Activated T-cell treated with anti-CD3 and anti-CD28 coated beads for 48 hours (primary cell): ENCODE measurements at places on chromosomes 12 and 14.

DNA sequence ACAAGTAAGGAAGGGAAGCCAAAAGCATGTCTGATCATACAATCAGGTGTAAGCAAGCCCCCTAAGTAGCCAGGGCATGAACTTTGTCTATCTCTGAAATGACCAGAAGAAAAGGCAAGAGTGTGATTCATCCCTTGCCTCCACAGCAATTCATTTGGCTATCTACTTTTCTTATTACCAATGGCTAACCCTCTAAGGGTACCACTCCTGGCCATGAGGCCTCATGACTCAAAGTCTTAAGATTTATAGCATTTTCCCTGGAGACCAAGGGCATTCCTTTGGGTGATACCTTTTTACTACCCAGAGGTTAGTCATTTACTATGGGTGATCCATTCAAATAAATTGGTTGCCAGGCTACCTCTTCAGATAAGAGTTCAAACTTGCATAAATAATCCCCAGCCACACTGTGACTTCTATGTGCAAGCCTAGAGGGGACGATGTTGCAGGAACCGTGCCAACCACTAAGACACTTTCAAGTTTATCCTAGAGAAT, 1.5 kb upstream of the LGALS3 start:
- DNase-seq, result no peak

DNA sequence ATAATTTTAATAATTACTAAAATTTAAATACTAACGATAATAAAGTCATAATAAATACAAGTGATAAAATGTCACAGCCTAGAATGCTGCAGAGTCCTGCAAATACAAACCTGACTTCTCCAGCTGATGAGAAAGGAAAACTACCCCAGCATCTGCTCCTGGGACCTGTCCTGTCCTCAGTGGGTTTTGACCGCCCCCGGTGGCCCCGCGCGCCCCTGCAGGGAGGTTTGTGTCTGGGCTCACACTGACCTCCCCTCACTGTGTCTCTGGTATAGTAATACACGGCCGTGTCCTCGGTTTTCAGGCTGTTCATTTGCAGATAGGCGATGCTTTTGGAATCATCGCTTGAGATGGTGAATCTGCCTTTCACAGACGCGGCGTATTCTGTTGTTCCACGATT, 1139.4 kb downstream of the TMEM121 start:
- peak; percentile 30 for DNase-seq

- no peak for DNase-seq
Measured at GRCh38 chr14:99077076-99077843, 194.7 kb downstream of the BCL11B start.

DNA sequence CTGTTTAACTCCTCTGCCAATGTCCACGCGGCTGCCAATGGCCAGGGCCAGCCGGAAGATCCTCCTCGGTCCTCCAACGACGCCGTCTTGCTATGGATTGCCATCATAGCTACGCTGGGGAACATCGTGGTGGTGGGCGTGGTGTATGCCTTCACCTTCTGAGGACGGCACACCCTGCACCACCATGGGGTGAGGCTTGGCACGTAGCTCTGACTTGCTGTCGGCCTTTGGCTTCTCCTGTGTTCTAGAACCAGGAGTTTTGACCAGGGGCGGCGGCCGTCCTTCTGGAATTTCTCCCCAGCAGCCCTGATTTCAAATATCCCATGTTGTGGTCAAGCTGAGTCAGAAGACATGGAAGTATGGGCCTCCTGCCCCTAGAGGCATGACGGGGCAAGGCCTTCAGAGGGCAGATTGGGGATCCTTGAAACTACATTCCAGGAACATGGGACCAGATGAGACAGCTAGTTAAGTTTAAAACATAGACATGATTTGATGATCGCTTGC, 47.5 kb downstream of the C14orf132 start:
- DNase-seq, result no peak

- no peak for DNase-seq
Measured at GRCh38 chr12:102010265-102010994, 51.4 kb downstream of the WASHC3 start.

DNA sequence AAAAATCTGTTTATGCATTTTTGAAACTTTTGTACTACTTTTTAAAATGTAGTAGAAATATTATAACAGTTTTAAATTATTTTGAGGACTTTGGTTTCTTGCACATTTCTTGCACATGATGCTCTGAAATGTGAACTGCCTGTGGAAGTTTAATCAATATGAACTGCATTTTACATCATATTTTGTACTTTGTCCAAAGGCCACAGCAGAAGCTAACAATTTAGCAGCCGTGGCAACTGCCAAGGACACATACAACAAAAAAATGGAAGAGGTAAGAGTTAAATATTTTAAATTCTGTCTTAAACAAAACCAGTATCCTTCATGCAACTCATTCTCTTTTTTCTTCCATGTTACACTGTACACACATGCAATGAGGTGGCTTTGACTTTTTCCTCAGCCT, 45.1 kb downstream of the SAV1 start:
- no peak for DNase-seq

- DNase-seq, result no peak
Measured at GRCh38 chr12:121812320-121812871, 8.6 kb downstream of the SETD1B start.

DNA sequence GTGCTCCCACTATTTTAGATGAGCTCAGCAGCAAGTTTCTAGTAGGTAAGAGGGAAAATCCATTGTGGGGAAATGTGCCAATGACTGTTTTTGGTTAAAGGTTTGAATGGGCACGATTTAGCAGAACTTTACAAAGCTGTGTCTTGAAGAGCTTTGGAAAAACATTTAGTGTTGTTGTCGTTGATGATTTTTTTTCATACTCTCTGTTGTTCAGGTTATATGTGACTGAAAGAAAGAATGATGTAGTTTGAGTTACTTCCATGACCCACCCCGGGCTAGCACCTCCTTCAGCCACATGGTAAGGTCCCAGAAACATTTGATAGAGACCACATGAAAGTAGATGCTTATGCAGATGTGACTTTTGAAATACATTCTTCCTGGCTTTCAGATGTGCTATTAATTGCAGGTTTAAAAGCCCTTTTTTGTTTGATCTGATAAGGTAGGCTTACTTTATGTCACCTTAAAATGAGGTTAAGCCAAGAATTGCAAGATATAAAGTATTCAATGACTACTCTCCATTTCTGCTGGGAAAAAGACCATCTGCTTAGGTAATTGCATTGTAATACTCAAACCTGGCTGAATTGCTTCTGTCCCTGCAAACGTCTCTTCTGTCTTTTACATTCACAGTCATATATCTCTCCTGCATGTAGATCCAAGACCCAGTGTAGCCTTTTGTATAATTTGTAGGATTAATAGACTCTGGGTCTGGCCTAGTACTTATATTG, 250.6 kb downstream of the RGS6 start:
- no peak for DNase-seq

- no peak for DNase-seq
Measured at GRCh38 chr12:27982951-27983350, 10.4 kb upstream of the PTHLH start.

DNA sequence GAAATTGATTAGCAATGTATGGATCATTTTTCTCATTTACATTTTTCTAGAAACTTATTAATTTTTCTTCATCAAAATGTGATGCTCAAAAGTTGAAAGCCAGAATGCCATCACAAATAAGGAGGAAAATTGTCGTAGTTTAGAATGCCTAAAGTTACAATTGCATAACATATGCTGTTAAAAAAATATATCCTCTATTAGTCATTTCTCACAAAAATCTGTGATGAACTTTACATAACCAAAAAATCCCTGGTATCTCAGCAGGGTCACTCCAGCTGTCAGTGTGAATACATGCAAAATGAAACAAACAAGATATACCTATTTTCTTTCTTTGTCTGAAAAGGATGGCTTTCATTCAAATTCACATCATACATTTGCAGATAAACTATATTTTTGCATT, 358.9 kb downstream of the PAWR start:
- DNase-seq, result no peak

DNA sequence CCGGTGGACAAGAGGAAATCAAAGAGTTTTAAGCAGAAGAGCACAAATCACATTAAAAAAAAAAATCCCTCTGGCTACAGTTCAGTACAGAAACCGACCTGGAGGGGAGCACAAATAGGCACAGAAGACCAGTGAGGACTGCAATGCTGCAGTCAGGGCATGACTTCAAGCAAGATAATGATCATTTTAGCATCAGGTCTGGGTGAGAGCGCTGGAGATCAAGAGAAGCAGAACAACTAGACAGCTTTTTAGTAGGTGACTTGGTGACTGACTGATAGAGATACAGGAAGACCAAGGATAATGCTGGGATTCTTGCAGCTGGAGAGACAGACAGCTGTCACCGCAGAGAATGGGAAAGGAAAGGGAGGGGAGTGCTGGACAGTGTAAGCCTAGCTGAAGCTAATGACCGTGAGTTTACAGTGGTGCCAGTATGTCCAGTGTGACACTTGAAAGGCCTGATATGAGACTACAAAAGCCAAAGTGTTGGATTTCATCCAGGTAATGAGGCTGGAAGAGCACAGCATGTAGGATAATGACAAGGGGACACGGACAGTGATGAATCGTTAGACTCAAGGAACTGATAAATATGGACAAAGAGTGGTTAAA, 5.6 kb downstream of the NFYB start:
- no peak for DNase-seq

GRCh38 chr14:33118668-33119067, 180.0 kb downstream of the NPAS3 start:
- no peak for DNase-seq

- no peak for DNase-seq
Measured at GRCh38 chr14:35932136-35932535, 106.0 kb downstream of the BRMS1L start.

DNA sequence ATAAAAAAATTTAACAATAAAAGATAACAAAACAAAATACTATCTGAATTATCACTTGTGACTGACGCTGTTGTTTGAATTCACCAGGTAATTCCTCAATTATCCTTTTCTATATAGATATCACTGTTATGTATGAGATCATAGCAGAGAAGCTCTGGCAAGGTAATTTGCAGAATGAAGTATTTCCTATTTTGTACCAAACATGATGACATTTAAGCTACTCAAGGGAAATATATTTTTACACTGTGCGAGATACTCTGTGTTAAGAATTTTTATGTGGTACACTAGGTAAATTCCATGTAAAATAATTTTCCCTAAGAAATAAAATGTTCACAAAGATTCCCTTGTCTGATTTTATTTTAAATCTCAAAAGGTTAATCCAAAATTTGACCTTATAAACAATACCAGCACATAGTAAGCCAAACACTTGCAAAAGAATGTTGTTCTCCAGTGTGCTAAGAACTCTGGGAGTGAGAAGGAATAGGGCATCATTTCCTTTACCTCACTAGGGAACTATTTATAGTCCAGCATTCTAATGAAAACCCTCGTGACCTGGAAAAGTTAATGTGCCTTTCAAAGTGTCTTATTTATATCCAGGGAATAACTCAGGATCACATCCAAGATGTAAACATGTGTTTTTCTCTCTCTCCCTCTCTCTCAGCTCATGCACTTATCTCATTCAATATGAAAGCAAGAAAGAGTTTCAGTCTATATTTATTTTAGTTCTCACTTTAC, 115.2 kb upstream of the RAP1B start:
- no peak for DNase-seq

GRCh38 chr12:5456906-5457305, 25.0 kb downstream of the NTF3 start:
- no peak for DNase-seq

GRCh38 chr14:99643343-99643742, 1.6 kb upstream of the HHIPL1 start:
- no peak for DNase-seq

DNA sequence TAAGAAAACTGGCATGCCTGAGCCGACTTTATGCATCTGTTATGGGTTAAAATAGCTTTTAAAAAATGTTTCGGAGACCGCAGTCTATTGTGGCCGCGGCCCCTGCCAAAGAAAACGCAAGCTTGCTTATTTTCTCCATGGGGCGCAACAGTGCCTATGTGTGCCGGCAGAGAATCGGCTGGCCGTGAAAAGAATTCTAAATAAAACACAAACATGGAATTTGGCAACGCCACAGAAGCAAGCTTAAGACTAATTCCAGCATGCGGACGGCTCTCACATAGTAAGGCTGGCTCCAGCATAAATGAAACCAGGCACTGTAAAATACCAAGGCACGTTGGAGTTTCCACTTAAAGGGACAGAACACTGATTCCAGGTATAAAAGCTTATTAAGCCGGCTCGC, 56.7 kb downstream of the BCL11B start:
- DNase-seq, result no peak

DNA sequence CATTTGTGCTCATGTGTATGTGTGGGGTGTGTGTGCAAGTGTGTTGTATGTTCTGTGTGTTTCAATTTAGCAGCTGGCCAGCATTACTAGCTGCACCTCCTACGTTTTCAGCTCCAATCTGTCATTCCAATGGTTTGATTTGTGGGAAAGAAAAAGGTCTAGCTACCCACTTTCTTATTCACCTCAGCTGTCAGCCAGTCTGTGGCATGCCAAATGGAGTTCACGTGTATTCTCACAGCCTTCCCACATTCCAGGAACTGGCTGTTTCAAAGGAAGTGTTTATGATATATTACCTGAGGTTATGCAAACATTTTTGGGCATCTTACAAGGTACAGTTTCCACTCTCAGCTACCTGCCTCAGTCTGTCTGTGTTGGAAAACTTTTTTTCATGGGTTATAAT, 220.2 kb upstream of the CPNE8 start:
- DNase-seq, result no peak

GRCh38 chr14:30204431-30204980, 276.9 kb upstream of the PRKD1 start:
- DNase-seq, result no peak

GRCh38 chr12:89208661-89209096, 143.6 kb downstream of the DUSP6 start:
- DNase-seq, result no peak

GRCh38 chr14:38211255-38211735, 3.6 kb downstream of the SSTR1 start:
- DNase-seq, result no peak

GRCh38 chr14:36207500-36207899, 31.0 kb upstream of the PTCSC3 start:
- DNase-seq, result no peak

DNA sequence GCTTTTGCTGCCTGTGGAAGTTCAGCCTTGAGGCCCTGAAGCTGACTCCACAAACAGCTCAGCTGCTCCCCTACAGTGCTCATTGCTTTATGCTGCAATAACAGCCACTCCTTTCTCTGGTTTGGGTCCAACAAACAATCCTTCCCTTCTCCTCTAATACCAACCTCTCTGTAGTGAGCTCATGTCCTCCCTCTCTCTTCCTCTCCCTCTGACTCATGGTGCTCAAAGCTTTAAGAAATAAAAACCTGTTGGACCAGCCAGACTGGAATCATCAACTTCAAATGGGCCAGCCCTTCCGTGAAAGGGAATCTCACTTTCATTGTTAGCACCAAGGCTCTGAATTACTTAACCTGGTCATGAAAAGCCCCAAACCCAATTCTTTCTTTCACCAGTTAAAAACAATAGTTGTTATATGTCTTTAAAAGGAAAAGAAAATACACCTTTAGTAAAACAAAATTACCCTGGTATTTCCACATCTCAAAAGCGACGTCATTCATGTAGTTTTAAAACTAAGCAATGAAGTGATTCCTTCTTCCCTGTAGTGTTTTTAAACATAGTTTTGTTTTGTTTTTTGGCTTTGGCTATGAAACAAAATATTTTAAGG, 126.4 kb downstream of the DUSP6 start:
- DNase-seq, result no peak
